ENCODE measurements at places on chromosomes 1 and 21.

DNA sequence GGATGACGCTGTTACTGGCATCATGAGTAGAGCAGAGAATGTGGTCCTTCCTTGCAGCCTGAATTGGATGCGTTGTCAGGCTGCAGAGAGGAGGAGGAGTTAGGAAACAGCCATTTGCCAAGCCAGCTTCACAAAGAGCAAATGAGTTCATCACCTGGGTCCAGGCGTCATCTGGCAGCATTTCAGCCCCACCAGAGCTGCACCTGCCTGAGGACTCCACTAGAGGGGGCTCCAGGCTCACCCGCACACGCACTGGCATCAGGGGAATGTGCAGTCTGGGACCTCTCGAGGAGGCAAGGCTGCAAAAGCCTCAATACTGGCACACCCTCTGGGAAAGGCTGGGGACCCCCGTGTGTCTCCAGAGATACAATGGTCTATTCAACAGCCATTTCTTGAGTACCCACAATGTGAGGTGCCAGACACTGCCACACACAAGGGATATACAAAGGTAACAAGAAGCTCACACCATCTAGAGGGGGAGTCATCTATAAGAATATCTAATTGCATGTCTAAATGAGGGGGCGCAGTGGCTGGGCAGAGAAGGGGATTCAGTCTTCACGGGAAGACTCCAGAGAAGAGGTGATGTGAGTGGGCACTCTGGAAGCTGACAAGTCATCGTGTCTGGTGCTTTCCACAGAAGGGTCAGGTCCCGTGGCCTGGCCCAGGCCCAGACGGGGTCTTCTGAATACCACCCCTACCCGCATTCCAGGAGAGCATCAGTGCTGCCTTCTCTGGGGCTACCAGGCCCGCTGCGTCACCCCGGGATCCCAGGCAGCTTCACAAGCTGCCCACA is 53.5 kb upstream of the CNTN2 start:
- peak; percentile 77 for DNase-seq

GRCh38 chr1:42013881-42014470 is 95.3 kb upstream of the HIVEP3 start:
- DNase-seq, result no peak

DNA sequence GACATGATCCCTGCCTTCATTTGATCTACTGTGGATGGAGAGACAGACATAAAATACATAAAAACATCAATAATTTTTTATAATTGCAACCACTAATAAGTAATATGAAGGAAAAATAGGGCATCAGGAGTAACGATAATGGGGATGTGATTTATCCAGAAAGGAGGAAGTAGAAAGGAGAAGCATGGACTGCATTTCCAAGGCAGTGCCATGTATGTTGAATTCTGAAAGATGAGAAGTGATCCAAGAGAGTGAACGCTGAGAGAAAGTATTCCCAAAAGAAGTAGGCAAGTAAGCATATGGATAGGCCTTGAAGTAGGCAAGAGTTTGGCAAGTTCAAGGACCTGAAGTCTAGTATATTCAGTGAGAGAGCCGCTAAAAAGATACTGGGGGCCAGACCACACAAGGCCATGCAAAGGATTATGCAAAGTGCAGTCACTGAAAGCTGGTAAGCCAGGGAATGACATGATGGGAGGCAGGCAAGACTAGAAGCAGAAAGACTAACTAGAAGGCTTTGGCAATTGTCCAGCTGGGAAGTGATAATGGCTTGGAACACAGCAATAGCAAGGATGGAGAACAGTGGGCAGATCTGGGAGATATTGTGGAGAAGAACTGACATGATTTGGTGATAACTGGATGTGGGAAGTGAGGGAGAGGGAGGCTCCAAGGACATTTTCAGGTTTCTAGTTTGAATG is 85.9 kb downstream of the TM2D1 start:
- peak; percentile 7 for DNase-seq

- no peak for DNase-seq
These were observed 37.2 kb downstream of the LRRC8C start for GRCh38 chr1:89670163-89670562.

GRCh38 chr1:163561580-163562295 is 240.0 kb downstream of the NUF2 start:
- DNase-seq, result no peak

- no peak for DNase-seq
These were observed 68.0 kb upstream of the AKT3 start for GRCh38 chr1:243917863-243918565.

DNA sequence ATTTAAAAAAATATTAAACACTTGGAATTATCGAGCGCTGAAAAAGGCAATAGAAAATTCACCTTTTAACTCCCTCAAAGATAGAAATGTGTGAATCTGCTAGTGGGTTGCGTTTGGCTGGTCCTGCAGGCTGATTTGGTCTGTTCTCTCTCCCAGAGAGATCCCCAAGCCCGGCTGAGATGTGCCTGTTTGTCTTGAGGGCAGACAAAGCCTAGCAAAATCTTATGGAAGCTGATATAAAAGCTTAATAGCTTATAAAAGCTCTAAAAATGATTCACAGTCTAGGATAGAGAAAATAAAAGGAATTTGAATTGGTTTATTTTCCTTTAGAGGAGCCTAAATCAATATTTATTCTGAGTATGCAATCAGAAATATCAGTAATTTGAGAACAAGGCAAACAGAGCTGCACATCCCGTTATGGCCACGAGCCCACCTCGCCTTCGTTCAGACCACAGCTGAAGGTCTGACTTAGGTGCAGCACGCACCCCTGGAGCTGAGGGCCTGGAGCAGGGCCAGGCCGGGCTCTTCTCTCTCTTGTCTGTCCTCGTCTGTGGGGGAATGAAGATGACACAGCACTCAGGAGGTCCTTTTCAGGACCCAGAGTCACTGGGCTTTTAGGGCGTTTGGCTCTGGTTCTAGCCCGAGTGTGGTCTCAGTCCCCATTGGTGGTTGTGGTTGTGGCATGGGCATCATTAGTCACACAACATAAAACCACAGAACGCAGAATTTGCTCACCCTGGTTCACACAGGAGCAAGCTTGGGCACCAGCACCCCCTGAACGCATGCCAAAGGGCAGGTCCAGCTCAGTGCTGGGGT is 18.6 kb downstream of the PDE9A start:
- no peak for DNase-seq

- no peak for DNase-seq
These were observed 72.4 kb downstream of the ABCA4 start for GRCh38 chr1:94048413-94049164.

GRCh38 chr1:231750818-231751362 is 124.3 kb downstream of the DISC1 start:
- no peak for DNase-seq

DNA sequence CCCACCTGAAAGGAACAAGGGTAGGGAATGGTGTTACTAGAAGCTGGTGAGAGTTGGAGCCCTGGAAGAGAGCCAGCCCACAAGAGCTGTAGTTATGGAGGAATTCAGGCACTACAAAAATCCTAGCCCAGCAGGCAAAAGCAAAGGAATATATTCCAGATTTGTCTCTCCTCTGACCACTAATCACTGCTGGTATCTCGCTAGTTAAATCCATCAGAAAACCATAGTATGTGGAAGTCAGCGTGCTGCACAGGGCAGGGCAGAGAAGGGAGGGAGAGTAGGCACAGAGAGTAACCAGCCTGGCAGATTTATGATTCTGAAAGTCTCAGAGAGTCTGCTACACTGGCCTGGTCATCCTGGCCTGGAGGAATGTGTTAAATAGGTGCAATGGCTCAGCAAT is 88.6 kb downstream of the SELENOF start:
- no peak for DNase-seq

DNA sequence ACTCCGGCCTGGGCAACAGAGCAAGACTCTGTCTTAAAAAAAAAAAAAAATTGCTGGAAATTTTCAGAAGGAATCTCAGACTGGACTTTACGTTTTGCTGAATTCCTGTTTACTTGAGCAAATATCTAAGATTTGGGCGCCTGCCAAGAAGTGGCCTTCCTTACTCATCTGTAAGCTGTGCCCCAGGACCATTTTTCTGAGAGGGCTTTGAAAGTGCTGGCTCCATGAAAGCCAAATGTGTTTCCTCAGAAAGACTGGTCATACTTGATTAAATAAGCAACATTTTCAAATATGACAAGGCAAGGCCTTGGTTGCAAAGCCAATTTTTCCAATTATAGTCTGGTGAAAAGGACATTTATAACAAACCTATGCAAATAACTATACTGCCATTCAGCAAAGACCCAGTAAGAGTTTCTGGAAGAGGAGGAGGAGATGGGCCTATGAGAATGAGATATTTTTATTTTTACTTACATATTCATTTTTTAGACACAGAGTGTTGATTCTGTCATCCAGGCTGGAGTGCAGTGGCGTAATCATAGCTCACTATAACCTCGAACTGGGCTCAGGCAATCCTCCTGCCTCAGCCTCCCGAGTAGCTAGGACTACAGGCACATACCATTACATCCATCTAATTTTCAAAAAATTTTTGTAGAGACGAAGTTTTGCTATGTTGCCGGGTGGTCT is 56.3 kb upstream of the HTR1D start:
- DNase-seq, result no peak

GRCh38 chr1:14292520-14292919 is 306.0 kb upstream of the KAZN start:
- no peak for DNase-seq

DNA sequence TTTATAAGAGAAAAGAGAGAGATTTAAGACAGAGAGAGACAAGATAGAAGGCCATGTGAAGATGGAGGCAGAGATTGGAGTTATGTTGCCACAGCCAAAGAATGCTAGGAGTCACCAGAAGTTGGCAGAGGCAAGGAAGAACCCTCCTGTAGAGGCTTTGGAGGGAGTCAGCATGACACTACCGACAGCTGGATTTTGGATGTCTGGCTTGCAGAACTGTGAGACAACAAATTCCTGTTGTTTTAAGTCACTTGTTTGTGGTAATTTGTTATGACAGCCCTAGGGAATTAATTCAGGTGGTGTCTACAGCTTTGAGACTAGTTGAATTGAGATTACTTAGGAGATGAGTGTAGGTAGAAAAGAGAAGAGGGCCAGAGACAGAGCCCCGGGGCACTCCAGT is 158.5 kb downstream of the DNM3 start:
- DNase-seq, result no peak

GRCh38 chr1:40383488-40384412 is 10.2 kb downstream of the SMAP2 start:
- DNase-seq, result no peak

DNA sequence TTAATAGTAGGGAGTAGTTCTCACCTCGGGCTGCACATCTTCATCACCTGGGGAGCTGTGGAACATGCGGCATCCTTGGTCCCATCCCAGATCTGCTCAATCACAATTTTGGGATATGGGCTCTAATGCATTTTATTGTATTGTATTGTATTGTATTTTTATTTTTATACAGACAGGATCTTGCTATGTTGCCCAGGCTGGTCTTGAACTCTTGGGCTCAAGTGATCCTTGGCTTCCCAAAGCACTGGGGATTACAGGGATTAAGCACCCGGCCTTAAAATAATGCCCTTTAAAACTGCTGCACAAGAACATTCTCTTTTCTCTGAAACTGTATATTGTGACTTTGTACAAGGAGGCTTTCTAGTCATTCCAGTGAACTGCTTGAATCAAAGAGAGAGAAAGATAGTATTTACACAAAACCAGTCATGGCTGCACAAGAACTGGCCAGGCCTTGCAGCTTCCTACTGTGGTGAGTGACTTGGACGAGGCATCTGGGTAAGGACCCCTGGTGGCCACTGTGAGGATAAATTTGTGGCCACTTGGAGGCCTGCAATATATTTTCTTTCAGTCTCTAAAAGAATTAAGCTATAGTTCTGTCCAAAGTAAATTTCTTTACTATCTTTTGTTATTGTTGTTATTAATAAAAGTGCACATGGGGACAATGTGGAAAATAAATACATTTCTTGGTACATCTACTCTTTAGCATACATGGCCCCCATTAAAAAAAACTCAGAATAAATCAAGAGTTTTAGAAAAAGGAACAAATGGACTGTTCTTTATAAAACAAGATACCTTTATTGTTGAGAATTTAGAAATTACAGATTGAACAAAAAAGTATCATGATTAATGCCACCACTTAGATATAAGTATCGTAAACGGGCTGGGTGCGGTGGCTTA is 48.0 kb downstream of the TBCE start:
- DNase-seq, result peak; percentile 78

DNA sequence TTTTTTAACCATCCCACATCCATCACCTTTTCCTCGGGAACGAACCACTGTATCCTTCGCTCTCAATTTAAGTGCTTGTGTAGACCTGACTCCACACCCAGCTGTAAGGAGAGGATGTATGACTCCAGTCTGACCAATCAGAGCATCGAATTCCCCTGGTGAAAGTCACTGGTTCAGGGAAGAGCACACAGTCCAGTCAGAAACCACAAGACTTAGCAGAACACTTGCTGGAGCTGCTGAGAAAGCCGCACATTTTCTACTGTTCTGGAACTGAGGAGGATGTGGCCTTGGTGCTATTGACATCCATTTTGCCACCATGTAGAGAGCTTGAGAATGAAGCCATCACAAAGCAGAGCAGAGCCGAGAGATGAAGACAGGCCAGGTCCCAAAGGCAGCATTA is 59.9 kb upstream of the CNN3 start:
- no peak for DNase-seq

DNA sequence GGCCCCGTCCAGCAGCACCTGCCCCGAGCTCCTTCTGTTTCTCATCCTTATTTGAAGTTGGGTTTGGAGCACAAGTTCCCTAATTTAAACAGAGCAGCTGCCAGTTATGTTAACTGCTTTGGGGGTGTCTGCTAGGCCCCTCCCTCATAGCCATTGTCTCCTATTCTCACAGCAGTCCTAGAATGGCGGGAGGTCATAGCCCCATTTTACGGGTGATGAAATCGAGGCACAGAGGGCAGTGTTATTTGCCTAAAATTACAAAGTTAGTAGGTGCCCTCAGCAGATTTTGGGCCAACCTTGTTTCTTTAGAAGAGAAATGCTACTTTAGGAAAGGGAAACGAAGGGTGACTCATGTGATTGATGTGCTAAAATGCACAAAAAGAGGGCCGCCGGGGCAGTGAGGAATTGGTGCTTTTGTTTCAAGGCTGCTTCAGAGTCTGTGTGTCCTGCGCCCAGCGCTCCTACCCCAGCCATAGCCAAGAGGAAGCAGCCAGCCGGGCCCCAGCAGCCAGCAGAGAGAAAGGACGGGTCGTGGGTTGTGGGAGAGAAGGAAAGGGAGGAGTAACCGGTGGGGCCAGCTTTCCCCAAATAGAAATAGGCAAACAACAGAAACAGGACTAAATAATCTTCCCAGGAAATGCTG is 13.0 kb downstream of the VANGL1 start:
- no peak for DNase-seq
